GM12892 (cell line): ENCODE measurements at places on chromosomes 16 and 17.

- no peak for DNase-seq
Observed at GRCh38 chr16:3734084-3734757, 16.9 kb upstream of the TRAP1 start.

DNA sequence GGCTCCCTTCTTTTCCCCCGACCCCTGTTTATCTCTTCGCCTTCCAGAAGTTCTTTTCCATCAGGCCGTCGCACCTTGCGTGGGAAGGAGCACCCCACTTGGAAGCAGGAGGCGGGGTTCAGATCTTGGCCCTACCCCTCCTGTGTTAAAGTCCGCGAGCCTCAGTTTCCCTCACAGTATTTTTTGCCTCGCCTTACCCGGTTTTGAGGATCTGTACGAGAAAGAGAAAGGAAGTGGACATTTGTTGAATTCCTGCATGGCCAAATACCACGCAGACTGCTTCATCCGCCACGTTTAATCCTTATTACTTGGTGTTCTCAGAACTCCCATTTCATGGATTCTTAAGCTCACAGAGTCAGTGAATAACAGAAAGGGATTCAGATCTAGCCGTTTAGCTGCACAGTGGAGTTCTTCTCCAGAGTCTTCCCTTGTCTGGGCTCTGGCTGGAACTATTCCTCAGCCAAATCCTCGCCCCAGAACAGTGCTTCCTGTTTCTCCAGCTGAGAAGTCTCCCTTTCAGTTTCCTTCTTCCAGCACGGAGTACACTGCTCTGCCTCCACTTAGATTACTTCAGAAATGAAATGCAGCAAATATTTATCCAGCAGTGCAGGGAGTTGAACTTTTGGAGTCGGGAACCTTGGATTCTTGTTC lies 590 bp downstream of the TMEM219 start:
- no peak for DNase-seq

DNA sequence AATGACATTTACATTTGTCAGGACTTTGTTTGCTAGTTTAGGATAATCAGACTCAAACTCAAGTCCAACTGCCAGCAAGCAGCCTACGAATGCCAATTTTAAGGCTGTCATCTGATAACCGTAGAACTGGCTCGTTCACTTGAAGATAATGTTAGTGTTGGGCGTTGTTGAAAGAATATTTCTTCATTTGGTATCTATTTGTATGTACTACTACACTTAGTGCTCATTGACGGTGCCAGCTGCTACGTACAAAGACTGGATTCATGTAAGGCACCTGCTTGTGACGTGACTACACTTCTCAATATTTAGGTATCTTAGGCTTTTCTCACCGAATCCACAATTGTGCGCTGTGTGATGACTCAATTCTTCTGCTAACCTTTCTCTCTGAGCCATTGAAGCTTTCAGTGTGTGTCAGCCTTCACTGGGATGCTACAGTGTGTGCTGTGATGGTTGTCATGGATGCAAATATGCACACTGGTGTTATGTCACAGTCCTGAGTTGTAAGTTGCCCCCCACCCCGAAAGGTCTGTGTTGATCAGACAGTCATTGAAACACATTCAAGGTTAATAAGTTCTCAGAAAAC lies 5.7 kb downstream of the ATP2C2 start:
- no peak for DNase-seq

DNA sequence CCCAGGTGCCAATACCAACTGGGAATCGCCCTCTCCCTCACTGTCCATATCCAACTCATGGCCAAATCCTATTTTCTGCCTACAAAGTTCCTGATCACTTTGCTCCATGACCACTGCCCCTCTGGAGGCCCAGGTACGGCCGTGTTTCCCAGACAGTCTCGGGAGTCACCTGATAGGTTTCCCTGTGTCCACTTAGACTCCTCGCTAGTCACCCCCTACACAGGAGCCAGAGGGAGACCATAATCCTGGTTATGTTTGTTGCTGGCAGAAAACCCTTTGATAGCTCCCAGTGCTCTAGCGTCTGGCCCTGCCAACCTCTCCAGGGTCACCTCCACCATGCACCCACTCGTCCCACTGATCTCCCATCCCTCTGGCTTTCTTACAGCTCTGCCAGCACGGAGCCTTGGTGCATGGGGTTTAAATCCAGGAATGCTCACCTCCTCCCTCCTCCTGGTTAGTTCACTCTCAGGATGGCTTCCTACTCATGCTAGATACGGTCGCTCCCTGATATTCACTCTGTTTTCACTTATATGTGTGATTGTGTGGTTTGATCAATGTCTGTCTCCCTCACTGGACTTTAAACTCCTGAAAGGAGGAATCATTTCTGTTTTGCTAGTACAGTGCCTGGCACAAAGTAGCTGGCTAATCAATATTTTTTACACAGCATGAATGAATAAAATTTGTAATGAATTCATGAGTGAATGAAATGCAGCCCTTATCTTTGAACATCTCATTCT lies 7.5 kb upstream of the CALB2 start:
- DNase-seq = no peak

- no peak for DNase-seq
Observed at GRCh38 chr17:74605361-74605760, 13.3 kb upstream of the CD300LD start.

DNA sequence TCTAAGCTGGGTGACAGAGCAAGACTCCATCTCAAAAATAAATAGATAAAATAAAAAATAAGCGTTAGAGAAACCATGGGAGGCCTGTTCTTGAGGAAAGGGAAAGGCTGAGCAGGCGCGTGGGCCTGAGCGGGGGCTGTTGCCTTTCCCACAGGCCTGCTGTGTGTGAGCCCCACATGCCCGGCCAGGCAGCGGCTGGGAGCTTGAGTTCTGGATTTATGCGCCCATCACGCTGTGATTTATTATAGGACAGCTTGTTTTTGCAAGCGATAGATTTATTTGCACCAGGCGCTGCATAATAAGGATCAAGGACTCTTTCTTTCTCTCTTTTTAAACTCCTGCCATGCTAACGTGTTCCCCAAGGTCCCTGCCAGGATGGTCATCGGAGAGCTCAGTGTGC lies 14.8 kb upstream of the WFDC1 start:
- no peak for DNase-seq

GRCh38 chr17:57489321-57489720 lies 233.0 kb downstream of the MSI2 start:
- DNase-seq = no peak

DNA sequence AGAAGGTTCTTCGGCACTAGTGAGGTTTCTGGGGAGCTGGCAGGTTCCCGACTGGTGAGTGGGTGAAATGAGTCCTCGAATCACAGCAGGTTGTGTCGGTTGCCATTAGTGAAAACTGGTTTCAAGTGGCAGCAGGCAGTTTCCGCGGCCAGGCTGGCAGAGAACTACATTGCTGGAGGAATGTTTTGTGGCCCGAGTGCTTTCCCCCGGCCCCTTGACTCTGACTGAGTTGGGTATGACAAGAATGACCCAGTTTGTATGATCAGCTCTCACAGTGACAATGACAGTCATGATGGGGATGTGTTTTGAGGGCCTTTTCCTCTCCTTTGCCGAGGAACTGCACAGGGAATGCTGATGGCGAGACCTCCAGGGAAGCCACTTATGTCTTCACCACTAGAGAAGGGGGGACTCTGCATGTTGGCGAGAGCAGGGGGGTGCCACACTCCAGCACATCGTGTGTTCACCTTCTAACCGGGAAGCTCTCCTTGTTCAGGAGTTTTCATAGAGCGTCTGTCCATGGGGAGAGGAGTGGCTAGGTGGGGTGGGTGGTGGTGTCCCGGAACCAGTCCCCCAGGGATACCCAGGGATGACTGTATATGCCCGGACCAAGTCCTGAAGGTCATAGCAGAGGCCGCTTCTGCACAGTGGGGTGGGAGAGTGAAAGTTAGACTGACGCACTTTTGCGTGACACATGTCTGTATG lies 206.0 kb upstream of the CHMP6 start:
- no peak for DNase-seq

DNA sequence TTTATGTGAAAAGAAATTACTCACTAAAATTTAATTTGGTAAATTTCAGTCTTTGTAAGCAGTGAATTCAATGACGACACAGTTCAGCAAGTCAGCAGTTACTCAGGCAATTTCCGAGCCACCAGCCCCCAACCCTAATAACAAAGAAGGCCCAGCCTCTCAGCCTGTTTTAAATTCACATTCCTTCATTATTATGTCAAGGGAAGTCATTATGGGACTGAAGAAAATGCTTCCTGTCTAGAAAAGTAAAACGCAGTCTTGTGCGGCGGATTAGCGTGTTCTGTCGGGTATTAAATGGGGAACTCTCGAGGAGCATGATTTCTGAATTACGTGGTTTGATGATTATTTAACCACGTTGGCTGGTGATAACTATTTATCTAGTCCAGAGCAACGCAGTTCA lies 177.6 kb downstream of the AIPL1 start:
- DNase-seq = no peak

- DNase-seq = no peak
Observed at GRCh38 chr17:18040261-18040858, 1.2 kb downstream of the GID4 start.
